ENCODE measurements at places on chromosomes 6 and 20.

DNA sequence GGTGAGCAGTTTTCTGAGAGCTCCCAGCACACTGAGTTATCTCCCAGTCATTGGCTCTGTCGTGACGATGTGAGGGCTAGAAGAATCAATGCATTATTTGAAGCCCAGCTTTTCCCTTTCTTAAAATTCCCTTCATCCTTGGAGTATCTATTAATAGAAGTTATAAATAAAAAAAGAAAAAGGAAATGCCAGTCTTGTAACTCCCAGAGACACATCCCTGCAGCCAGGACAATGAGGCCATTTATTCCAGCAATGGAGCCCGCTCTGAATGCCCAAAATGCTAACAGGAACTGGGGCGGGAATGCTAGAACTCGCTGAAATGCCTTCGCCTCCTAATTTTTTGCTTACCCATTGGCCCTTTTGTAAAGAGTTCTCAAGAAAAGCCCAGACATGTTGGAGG lies 305.8 kb downstream of the TFAP2C start:
- DNase-seq: no peak

GRCh38 chr6:32589596-32590449 lies at the start of gene HLA-DRB1:
TSS of gene HLA-DRB1 (minus strand) at chr6:32589848. CDS start at chr6:32589742, 106 bp downstream.
- no peak for DNase-seq

DNA sequence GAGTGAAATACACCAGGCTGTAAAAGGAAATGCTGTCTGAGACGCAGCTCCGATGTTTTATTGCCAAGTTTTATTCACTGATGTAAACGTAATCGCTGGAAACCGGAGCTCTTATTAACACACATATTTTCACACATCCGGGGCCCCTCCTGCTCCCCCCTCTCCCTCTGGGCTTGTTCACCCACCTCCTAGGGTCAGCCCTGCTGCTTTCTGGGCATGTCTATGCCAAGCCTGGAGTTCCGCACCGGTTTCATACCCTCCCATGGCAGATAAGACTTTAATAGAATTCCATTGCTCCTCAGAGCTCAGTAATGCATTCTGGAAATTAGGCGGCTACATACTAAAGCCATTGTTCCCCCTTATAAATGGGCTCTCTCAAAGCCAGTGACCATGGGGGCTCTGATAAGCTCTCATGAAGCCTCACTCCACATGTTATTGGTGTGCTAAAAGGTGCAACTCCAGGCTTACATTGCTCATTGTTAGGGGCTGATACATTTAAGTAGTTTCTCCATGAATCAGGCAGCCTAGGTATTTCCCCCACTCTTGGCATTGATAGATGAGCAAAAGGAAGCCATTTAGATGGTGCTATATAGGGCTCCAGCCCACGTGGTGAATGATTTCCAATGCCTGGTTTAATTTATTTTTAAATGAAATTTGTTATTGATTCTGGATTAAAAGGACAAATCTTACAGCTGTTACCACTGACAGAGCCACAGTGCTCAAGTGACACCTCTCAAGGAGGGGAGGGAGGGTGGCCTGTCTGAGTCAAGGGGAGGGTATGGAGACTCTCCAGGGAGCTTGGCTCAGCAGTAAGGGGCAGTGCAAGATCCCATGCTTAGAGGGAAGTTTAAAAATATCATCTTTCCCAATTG lies 4.5 kb upstream of the VSTM2L start:
- DNase-seq: no peak

GRCh38 chr20:59144179-59144830 lies 19.3 kb upstream of the ZNF831 start:
- DNase-seq: no peak

GRCh38 chr6:80962382-80962781 lies 790.1 kb downstream of the TENT5A start:
- no peak for DNase-seq

- DNase-seq: no peak
These were observed 69.5 kb downstream of the LCA5 start for GRCh38 chr6:79467716-79468115.

DNA sequence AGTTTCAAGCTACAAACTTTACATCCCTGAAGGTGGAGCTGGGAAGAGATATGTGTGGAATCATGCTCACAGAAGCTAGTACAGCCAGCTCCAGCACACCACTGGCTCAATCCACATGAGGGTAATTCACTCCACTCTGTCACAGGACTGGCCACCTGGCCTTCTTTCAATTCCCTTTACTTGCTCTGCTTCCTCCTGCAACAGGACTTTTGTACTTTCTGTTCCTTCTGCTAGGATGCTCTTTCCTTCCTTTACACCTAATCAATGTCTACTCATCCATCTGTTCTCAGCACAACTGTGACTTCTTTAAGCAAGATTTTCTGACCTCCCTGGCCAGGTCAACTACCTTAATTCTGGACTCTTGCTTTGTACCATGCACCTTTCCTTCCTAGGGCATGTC lies 39.4 kb upstream of the MYB start:
- DNase-seq: no peak

DNA sequence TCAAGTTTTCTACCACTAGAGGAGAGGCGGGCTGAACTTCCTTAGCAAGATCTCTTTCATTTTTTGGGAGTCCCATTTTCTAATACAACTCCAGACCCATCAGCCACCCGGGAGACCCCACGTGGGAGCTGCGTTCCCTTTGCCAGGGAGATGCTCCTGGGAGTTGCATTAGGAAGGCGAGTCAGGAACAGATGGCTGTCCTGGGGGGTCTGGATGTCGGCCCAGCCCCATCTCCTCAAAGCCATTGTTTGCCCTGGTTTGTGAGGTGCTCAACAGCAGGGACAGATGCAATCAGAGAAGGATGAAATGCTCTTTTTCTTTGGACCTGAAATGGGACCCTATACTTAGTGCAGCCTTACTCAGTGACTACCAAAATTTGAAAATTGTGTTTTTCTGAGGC lies 39.4 kb downstream of the CARMIL1 start:
- no peak for DNase-seq

- no peak for DNase-seq
These were observed 106.0 kb upstream of the CST7 start for GRCh38 chr20:24842918-24843715.

GRCh38 chr20:57244627-57245214 lies 21.7 kb downstream of the BMP7 start:
- no peak for DNase-seq

DNA sequence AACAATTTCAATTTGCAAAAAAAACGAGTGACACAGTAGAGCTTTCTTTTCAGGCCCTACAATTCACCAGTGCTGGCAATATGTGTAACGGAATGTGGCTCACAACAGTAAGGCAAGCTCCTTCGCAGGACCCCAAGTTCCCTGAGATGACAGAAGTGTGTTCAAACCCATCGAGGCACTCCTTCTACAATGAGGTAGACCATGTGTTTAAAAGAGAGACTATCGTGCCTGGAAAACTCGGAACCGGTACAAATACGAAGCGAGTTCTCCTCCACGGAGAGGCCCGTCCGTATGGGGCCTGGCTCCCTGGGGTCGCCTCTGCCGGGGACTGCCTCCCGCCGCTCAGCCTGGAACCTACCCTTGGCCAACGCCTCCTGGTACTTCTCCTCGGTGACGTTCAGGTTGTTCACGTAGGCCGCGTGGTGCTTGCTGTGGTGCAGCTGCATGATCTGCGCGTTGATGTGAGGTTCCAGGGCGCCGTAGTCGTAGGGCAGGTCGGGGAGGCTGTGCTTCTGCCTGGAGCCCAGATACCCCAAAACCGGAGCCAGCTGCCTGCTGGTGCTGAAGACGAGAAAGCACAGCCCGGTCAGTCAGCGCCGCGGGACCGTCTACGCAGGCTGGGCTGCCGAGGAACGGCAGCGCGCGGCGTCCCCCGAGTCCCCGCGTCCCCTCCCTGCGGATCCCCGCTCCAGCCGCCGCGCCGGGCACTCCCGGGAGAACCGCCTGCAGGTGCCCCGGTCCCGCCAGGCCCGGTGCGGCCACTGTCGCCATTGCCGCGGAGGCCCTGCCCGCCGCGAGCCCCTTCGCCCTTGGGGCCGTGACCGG lies 526 bp downstream of the SOD2 start:
- DNase-seq: peak; percentile 27

GRCh38 chr6:2547355-2547754 lies 203.4 kb downstream of the MYLK4 start:
- DNase-seq: no peak
